ENCODE measurements at places on chromosomes 12 and 14. TPM values are rescaled to one million over a fixed set of nuclear protein-coding genes. Genes with fewer than 3 reads are reported as not detected.

The KCNA5 gene
- total RNA-seq, result not detected

GRCh38 chr14:95885278-95885677 lies 8.6 kb downstream of the TUNAR start:
- H3K4me3 ChIP-seq, result no peak overlapping the region
- no peaks in the 10 kb centered on the region for H3K4me1 ChIP-seq
- peaks cover 18% of the 10 kb centered on the region for H3K27me3 ChIP-seq
- no peak overlapping the region for H3K27ac ChIP-seq
- H3K36me3 ChIP-seq, result no peaks in the 10 kb centered on the region

DNA sequence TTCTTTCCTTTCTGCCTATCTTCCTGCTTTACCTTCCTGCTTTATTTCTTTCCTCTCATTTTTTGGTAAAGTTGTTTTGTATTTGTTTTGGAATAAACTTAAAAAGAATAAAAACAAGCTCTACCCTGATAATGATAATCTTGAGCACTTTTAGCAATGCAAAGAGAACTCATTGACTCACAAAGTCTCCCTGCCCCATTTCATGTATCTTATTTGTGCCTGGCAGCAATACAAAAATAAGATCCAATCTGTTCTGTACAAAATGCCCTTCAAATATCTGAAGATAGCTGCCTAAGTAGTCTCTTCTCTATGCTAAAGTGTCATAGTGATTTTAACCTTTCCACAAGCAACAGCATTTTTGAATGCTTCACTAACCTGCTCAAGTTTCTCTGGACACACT lies 31.1 kb upstream of the ETNK1 start:
- H3K4me3 ChIP-seq, result no peak overlapping the region
- no peaks in the 10 kb centered on the region for H3K4me1 ChIP-seq
- H3K27ac ChIP-seq, result no peak overlapping the region
- DNase-seq, result no peak
- H3K36me3 ChIP-seq, result no peaks in the 10 kb centered on the region

The CACNA2D4 gene
- total RNA-seq, result not detected

DNA sequence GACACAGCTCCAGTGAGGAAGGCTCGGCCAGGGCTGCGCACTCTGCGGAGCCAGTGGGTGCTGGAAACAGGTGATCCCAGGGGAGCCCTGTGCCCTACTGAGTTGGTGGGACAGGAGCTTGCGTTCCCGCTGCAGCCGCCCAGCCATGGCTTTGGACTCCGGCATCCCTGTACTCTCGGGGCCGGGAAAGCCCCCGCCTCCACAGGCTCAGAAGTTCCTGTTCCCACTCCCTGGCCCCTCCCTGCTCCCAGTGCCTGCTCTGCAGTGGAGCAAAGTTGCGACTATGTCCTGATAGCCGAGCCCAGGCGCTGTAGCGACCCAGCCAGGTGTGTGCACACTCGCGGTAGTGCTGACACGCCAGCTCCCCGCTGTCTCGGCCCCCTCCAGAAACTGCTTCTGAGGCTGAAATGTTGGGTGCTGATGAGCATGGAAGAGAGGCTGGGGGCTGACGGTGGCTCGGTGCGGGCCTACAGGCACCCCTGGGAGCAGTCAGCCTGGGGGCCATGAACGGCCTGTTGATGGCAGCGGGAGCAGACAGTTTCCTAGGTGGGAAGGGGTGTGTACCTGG lies 344.6 kb upstream of the MGAT4C start:
- no peaks in the 10 kb centered on the region for H3K4me1 ChIP-seq
- H3K27ac ChIP-seq, result no peak overlapping the region
- no peaks in the 10 kb centered on the region for H3K27me3 ChIP-seq
- H3K4me3 ChIP-seq, result no peak overlapping the region
- no peaks in the 10 kb centered on the region for H3K36me3 ChIP-seq
- DNase-seq, result no peak

DNA sequence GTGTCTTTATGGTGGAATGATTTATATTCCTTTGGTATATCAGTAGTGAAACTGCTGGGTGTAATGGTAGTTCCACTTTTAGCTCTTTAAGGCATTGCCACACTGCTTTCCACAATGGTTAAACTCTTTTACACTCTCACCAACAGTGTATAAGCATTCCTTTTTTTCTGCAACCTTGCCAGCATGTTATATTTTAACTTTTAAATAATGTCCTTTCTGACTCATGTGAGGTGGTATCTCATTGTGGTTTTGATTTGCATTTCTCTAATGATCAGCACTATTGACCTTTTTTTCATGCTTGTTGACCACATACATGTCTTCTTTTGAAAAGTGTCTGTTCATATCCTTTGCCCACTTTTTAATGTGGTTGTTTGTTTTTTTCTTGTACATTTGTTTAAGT lies 142.5 kb downstream of the MSRB3 start:
- peaks cover 9% of the 10 kb centered on the region for H3K36me3 ChIP-seq
- H3K27ac ChIP-seq, result no peak overlapping the region
- H3K27me3 ChIP-seq, result no peaks in the 10 kb centered on the region
- H3K4me1 ChIP-seq, result no peaks in the 10 kb centered on the region
- H3K4me3 ChIP-seq, result no peak overlapping the region

The MANSC1 gene
- total RNA-seq, result 2.5 TPM

GRCh38 chr12:66280561-66280960 lies 21.7 kb upstream of the HELB start:
- no peak for DNase-seq
- H3K4me3 ChIP-seq, result no peak overlapping the region
- no peaks in the 10 kb centered on the region for H3K4me1 ChIP-seq

- peak overlapping the region; percentile 54 for H3K27ac ChIP-seq
- H3K4me1 ChIP-seq, result peaks cover 15% of the 10 kb centered on the region
- peak overlapping the region; percentile 11 for H3K4me3 ChIP-seq
Measured at GRCh38 chr12:112096667-112097066, 11.9 kb downstream of the NAA25 start.

DNA sequence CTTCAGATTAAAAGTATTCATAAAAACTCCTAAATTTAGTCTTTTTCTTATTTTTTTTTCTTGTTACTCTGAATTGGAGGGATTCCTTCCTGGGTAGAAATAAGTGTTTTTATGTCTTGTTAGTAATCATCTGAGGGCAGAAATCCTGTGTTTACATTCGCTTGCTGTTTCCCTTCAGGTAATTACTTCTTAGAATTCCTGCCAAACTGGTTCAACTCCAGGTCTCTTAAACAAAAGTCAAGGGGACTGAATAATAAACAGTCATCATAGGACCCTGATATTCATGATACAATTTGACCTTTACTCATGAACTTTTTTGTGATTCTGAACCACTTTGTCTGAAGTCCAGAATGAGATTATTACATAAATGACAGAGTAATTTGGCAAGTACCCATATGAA lies 843.9 kb downstream of the FLRT2 start:
- no peaks in the 10 kb centered on the region for H3K4me1 ChIP-seq
- no peak overlapping the region for H3K27ac ChIP-seq
- no peak for DNase-seq

DNA sequence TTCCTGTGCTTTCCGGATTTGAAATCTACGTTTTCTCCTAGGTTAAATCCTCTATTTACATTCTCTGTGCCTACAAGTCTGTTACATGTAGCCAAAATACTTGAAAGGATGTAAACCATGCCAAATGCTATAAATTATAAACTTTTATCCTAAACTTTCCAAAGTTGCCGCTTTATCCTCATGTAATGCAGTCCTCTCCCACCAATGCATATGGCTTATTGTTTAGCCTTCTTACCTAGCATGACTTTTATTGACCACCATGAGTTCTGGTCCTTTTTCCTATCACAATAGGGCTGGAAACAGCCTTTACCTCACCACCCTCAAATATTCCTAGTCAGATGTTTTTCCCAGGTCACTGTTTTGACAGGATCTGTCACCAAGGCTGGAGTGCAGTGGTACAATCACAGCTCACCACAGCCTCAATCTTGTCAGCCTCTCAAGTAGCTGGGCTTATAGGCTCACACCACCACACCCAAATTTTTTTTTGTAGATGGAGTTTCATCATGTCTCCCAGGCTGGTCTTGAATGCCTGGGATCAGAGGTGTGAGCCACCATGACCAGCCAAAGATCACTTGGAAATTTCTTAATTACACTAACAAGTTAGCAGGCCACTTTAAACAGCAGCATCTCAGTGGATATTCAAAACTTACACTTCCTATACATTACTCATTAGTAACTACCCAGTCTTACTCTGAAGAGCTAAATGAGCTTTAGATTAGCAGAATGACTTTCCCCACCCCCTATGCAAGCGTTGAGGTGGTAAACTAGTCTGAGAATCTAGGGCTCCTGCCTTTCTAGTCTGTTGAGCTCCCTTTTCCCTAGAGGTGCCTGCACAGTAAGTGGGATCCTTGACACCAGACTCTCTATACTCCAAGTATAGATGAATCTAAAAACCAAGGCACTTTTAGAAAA lies 4.1 kb downstream of the TUBA1B start:
- H3K4me3 ChIP-seq, result no peak overlapping the region
- H3K27me3 ChIP-seq, result no peaks in the 10 kb centered on the region
- H3K4me1 ChIP-seq, result peaks cover 11% of the 10 kb centered on the region

The AMIGO2 gene
- total RNA-seq, result 29.9 TPM

The GATC gene
- total RNA-seq, result 15.9 TPM

DNA sequence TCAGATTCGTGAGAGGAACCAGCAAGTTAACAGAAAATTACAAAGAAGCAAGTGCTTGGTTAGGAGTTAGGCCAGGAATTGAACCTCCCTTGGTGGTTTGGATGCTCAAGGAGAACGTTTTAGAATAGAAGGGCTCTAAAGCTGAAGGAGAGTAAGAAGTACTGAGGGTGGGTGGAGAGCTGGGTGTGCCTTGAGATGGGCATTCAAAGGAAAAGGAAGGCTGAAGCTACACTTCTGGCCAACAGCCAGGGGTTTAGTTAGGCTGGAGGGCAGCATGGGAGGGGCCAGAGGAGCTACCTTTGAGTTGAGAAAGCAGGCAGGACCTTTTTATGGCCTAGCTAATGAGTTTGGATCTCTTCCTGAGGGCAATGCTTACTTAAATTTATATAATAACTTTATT lies 421.2 kb downstream of the CCDC91 start:
- peaks cover 14% of the 10 kb centered on the region for H3K4me1 ChIP-seq
- no peaks in the 10 kb centered on the region for H3K36me3 ChIP-seq
- no peaks in the 10 kb centered on the region for H3K27me3 ChIP-seq
- H3K4me3 ChIP-seq, result no peak overlapping the region

DNA sequence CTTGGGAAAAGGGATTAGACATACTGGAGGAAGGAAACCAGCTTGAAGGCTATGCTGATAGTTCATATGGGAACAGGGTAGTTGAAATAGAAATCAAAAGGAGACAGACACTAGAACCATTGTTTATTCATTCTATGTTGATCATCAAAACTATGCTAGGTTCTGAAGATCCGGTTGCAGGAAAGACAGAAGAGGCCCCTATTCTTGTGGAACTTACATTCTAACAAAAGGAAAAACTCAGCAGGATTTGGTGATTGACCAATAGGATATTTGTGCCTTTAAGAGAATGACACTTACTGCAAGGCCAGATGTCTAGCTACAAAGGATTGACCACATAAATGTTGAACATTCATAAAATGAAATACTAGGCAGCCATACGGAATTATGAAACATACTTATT lies 179.2 kb downstream of the AKAP6 start:
- peak overlapping the region; percentile 94 for H3K27ac ChIP-seq
- peak; percentile 44 for DNase-seq
- no peaks in the 10 kb centered on the region for H3K27me3 ChIP-seq
- no peak overlapping the region for H3K4me3 ChIP-seq
- H3K36me3 ChIP-seq, result no peaks in the 10 kb centered on the region
- H3K4me1 ChIP-seq, result peaks cover 53% of the 10 kb centered on the region

GRCh38 chr14:96592591-96593386 lies 90.6 kb downstream of the PAPOLA start:
- no peaks in the 10 kb centered on the region for H3K36me3 ChIP-seq
- peak overlapping the region; percentile 56 for H3K4me3 ChIP-seq
- peaks cover 5% of the 10 kb centered on the region for H3K27me3 ChIP-seq
- peak; percentile 57 for DNase-seq
- H3K27ac ChIP-seq, result no peak overlapping the region
- no peaks in the 10 kb centered on the region for H3K4me1 ChIP-seq

- no peaks in the 10 kb centered on the region for H3K36me3 ChIP-seq
- DNase-seq, result no peak
- H3K4me3 ChIP-seq, result no peak overlapping the region
- H3K4me1 ChIP-seq, result peaks cover 31% of the 10 kb centered on the region
- H3K27ac ChIP-seq, result no peak overlapping the region
Measured at GRCh38 chr12:108310489-108310888, 28.6 kb downstream of the CMKLR1 start.

DNA sequence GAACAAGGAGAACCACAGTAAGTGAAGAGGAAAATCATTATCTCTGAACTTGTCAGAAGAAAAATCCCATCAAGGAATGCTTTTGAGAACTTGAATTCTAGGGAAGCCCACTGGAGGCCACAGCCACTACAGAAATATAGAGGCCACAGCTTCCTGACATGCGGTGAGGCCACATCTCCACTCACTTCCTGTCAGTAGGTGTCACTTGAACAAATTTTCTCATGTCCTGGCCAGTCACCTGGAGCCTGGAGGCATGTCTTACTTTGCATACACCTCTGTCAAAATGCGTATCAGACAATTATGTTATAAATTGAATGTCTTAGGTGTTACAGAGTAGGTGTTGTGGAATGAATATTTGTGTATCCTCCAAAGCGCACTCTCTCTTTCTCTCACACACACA lies 370.3 kb downstream of the DAD1 start:
- H3K36me3 ChIP-seq, result no peaks in the 10 kb centered on the region
- H3K4me1 ChIP-seq, result no peaks in the 10 kb centered on the region
- no peak overlapping the region for H3K4me3 ChIP-seq
- no peak for DNase-seq
- H3K27me3 ChIP-seq, result no peaks in the 10 kb centered on the region
- no peak overlapping the region for H3K27ac ChIP-seq

The B4GALNT3 gene
- total RNA-seq, result 0.11 TPM

The ZC2HC1C gene
- total RNA-seq, result 5.3 TPM

DNA sequence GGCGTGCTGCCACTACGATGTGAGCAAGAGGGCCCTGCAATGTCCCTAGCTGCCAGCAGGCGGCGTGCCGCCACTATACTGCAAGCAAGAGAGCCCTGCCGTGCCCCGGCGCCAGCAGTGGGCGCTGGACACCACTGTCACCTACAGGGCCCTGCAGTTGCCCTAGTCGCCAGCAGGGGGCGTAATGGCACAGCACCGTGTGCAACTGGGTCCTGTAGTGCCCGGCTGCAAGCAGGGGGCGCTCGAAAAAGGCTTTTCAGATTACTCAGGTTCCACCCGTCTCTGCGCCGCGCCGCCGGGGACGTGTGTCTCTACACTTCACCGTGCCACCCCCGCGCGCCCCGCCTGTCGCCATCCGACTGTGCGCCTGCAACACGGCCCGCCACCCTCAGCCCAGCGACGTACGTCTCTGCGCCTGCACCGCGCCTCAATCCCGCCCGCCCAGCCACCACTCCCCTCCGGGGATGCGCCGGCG lies 1356.9 kb downstream of the TMEM121 start:
- H3K4me3 ChIP-seq, result no peak overlapping the region
- peak; percentile 43 for DNase-seq
- no peaks in the 10 kb centered on the region for H3K27me3 ChIP-seq
- no peak overlapping the region for H3K27ac ChIP-seq

The TAS2R42 gene
- not detected for total RNA-seq

The DIO2 gene
- 31.5 TPM for total RNA-seq

The USP44 gene
- total RNA-seq, result 0.76 TPM

The LRP6 gene
- total RNA-seq, result 19.2 TPM

The WNT1 gene
- total RNA-seq, result not detected

The P2RX2 gene
- not detected for total RNA-seq

The TM9SF1 gene
- total RNA-seq, result 163 TPM
